CD4-positive, alpha-beta T cell treated with Interleukin-6 at 100 ng/mL for 8 hours (primary cell): ENCODE measurements at places on chromosomes 2 and 18.

GRCh38 chr2:59720296-59720866 lies 833.1 kb downstream of the BCL11A start:
- no peak for DNase-seq

GRCh38 chr2:141468761-141469160 lies 662.1 kb downstream of the LRP1B start:
- no peak for DNase-seq

DNA sequence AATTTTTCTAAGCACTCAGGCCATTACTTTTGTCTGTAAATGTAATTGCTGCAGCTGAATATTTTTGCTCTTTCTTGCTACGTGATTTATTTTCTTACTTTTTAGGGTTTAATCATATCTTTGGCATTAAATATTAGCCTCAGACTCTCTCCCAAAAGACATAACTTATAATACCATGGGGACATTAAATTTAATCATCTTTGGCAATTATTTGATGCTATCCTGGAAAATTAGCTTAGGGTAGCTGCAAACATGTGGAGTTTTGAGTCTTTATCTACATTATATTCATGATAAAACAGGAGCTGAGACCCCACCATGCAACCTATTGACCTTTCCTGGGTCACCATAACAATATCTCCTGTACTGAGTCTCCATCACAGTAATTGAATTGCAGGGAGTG lies 59.1 kb upstream of the EDAR start:
- DNase-seq: no peak

- DNase-seq: peak; percentile 37
Measured at GRCh38 chr2:49973917-49974368, 819.6 kb upstream of the FSHR start.

GRCh38 chr2:205086662-205087061 lies 541.4 kb downstream of the PARD3B start:
- DNase-seq: no peak

DNA sequence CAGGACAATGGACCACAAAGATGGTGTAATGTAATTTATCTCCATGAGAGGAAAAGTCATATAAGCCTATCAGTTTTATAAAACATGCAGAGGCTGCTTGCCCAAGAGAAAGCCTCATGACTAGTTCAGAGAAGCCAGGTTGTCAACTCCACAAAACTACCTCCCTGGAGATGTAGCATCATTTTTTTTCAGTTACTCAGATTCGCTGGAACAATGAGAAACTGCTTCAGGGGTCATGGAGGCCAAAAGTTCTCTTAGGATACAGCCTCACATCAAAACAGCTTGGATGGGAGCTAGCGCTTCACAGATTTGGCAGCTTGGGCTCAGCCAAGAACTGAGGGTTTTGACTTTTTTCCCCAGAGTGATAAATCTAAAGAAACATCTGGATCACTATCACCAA lies 263.5 kb downstream of the INSIG2 start:
- no peak for DNase-seq

DNA sequence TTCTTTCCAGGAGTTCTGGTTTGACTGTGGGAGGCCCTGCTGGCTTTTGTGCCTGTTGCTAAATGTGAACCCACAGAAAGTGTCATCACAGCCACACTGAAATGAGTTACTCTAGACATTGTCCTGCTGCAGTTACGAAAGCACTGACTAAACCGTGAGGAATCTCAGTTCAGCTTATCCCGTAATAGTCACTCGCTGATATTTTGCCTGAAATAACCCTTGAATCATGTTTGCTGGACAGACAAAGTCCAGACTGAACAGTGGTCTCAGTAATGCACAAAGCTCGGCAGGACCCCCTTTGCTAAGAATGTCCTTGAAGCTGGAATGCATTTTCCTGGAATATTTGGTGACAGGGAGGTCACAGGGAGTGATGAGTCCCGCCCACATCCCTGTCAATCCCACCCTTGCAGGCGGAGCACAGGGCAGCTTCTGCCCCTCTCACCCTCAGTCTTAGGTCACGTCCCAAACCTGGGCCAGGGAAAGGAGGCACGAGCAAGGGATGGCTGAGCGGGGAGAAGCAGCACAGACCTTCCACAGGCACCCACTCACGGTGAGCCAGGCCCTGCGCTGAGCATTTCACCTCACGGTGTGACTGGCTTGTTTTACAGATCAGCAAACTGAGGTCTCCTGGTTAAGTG lies 53.4 kb downstream of the ADI1 start:
- no peak for DNase-seq

DNA sequence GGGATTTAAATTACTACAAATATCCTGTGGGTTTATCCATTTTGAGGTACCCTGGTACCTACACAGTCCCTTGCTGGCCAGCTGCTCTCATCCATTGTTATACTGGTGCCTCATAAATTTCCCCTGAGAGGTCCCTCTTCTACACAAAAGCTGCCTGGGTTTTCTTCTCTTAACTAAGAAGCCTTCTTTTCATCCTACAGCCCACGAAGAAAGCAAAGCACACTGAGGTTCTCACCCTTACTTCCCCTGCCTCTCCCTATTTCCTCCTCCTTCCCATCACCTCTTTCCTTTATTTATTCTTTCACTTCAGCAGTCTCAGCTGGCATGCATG lies 154.9 kb downstream of the CSRNP3 start:
- no peak for DNase-seq

GRCh38 chr18:12640881-12641200 lies 17.1 kb downstream of the SPIRE1 start:
- no peak for DNase-seq

DNA sequence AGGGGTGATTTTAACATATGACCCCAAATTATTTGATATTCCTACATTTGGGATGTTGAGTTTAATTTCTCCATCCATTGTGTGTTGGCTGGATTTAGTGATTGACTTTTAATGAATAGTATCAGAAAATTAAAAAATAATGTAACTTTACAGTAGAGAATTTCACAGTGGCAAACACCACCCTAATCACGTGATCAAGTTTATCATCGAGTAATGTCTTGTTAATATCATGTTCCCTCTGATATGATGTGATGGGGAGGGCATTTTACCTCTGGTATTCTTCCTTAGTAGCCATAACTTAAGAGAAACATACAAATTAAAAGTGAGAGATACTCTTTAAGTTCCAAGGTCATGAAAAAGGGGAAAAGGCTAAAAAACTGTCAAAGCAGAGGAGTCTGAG lies 602.0 kb upstream of the CELF4 start:
- DNase-seq: no peak

GRCh38 chr2:53177327-53177726 lies 590.3 kb upstream of the CHAC2 start:
- no peak for DNase-seq

DNA sequence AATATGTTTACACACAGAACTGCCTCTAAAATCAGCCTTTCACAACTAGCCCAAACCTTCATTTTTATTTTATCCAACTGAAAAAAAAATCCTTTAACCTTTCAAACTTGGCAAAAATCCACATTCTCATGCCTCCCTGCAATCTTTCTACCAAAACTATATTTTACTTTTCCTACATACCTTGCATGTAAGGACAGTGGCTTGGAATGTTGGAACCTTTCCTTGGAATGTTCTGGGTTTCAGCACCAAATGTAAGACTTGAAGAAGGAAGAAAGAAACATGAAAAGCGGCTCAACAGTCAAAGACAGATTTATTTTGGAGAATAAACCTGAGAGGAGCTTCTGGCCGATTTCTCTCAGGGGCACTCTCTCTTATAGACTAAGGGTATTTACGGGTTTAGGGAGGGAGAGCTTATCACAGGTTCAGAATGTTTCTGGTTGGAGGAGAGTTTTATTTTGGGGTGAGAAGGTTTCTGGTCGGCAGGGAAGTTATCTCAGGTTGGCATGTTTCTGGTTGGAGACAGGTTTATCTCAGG lies 79.7 kb downstream of the RRM2 start:
- no peak for DNase-seq

DNA sequence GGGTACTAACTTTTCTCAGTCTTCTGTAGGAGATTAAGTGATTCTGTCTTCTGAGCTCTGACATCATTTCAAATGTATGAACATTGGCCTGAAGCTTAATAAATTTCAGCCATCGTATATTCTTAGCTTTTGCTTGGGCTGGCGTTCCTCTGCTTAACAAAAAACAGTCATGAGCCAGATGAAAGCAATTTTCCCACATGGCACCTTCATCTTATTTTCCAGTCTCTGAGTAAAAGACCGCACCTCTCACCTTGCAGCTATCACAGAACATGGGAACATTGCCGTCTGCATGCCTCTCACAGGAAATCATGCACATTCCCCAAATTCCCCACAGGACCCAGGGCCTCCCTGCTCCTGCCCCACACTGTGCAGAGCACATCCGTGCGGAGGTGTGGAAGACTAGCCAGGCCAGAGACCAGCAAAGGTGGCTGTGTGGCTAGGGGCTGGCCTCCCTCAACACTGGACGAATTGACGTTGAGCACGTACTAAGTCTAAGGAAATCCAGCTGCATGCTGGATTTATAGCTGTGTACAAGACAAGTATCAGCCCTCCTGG lies 531.8 kb upstream of the ID2 start:
- DNase-seq: no peak

GRCh38 chr2:239601201-239601851 lies 200.5 kb upstream of the HDAC4 start:
- no peak for DNase-seq

GRCh38 chr2:3041841-3042600 lies 335.6 kb downstream of the EIPR1 start:
- no peak for DNase-seq

GRCh38 chr2:121810959-121811853 lies 55.8 kb downstream of the TSN start:
- DNase-seq: no peak

- DNase-seq: no peak
Measured at GRCh38 chr18:27143580-27144287, 41.4 kb downstream of the CHST9 start.

- no peak for DNase-seq
Measured at GRCh38 chr2:15622614-15623480, 31.2 kb downstream of the DDX1 start.

DNA sequence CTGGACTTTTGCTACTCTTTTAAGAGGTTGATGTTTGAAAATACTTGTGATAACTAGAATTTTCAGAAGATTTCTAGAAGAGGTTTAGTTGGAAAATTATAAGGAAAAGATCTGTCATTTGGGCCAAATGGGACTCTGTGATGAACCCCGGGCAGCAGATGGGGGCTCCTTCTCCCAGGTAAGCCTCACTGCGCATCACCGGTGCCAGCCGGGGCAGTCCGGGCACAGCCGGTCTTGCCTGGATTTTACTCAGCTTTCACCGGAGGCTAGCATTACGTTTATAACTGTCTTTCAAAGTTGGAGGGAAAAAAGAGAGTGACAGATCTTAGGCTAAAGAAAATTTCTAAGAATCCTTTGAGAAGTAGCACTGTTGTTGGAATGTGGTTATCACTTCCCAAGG lies 97.4 kb upstream of the B3GNT7 start:
- no peak for DNase-seq

GRCh38 chr2:39099870-39100728 lies 20.8 kb downstream of the SOS1 start:
- no peak for DNase-seq

DNA sequence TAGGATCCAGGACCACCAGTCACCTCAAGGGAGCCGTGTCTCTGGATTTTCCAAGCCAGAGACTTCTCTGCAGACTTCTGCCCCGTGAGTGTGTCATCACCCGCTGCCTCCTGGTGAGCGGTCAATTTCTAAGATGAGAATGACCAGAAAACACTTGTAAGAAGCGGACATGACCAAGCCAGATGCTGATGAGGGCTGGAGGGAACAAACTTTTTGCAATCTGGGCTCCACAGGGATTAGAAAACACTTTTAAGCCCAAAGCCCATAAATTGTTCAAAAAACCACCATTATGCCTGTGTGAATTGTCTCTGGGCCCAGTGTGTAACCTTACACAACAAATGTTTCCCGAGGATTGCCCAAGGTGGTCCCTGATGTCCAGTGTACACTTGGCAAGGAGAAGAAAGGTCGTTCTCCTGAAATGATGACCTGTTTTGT lies 5.3 kb upstream of the NPPC start:
- no peak for DNase-seq

- DNase-seq: no peak
Measured at GRCh38 chr2:134462275-134462674, 208.4 kb downstream of the MGAT5 start.

GRCh38 chr2:56474412-56475158 lies 290.8 kb downstream of the CCDC85A start:
- no peak for DNase-seq

DNA sequence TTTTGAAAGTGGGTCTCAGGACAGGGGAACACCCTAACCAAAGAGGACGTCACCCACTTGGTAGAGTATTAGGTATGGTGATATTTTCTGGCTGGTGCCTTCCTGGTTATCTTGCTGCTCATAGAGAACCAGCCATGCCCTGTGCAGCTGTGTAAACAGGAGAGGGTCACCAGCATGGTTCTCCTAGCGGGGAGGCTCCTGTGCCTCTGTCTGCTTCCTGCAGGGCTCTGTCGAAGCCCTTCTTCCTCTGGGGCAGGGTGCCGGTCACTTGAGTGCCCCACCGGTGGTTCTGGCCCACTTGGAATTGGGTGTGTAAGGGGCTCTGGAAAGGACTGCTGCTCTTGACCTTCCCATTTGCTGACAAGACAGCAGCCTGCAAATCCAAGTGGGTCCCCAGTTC lies 131.6 kb upstream of the MSH6 start:
- no peak for DNase-seq

GRCh38 chr2:64485331-64485730 lies 31.4 kb downstream of the LGALSL start:
- DNase-seq: no peak

DNA sequence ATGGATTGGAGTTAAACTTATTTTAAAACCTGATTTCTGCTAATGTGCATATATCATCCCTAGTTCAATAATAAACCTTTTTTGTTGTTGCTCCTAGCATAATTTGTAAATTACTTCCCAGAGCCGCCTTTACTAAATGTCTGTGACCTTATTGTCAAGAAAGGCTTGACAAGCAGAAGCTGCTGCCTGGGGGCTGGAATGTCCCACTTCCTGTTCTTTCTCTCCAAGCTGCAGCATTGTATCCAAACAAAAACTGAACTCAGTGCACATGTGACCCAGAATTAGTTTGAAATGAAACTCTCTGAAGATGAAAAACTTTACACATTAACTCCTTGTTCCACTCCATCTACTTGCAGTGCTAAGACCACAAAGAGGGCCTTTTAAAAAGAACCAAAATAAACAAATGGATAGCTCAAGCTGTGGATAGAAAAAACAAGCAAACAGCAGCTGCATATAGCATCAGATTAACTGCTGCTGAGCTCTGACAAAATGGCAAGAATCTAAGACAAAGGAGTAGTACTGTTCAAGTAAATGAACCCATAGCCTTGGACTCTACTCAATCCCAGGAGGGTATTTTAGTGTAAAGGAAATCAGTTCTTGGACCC lies 99.8 kb upstream of the NEUROD1 start:
- DNase-seq: no peak

GRCh38 chr2:128314348-128315121 lies 4.1 kb downstream of the HS6ST1 start:
- no peak for DNase-seq

- no peak for DNase-seq
Measured at GRCh38 chr2:179255129-179255528, 9.5 kb downstream of the SESTD1 start.
